Daoy (cell line): ENCODE measurements at places on chromosomes 6 and 20. TPM values are rescaled to one million over a fixed set of nuclear protein-coding genes. Genes with fewer than 3 reads are reported as not detected.

Gene CEP250
- 18.4 and 19.9 TPM in 2 replicates for total RNA-seq

Gene BLOC1S5
- 14.3 and 17.2 TPM in 2 replicates for total RNA-seq

Gene TNF
- 1.4 and 4.0 TPM in 2 replicates for total RNA-seq

Gene SGK2
- 0.06 TPM in 1 of 2 replicates, not detected in the other for total RNA-seq

Gene SS18L1
- total RNA-seq, result 10.1 and 10.3 TPM in 2 replicates

Gene TRIM15
- 0.86 TPM in 1 of 2 replicates, not detected in the other for total RNA-seq

Gene PXDC1
- total RNA-seq, result 81.8 and 103 TPM in 2 replicates

Gene EYA4
- total RNA-seq, result 14.7 and 16.3 TPM in 2 replicates

Gene ECT2L
- not detected in 2 replicates for total RNA-seq

- DNase-seq, result no peak
These were observed 484.0 kb downstream of the C6orf118 start for GRCh38 chr6:164825386-164825785.

- peak; percentile 84 for DNase-seq
These were observed 2695.0 kb upstream of the DEFB115 start for GRCh38 chr20:28562510-28562898.

DNA sequence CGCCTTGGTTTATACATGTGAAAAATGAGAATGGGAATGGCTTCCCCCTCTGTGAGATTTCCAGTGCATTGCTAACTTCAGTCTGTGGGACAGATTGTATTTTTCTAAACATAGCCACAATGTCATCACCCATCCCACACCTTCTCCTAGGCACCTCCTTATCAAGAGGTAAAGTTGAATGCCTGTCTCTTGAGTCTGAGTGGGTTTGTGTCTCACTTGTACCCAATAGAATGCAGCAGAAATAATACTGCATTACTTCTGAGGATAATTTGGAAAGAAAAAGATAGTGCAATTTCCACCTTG lies 27.9 kb downstream of the RIN2 start:
- peak; percentile 51 for DNase-seq

GRCh38 chr6:147285087-147285855 lies 81.1 kb downstream of the STXBP5 start:
- DNase-seq, result peak; percentile 12

- DNase-seq, result peak; percentile 34
These were observed 47.6 kb upstream of the PTGIS start for GRCh38 chr20:49615401-49616153.

DNA sequence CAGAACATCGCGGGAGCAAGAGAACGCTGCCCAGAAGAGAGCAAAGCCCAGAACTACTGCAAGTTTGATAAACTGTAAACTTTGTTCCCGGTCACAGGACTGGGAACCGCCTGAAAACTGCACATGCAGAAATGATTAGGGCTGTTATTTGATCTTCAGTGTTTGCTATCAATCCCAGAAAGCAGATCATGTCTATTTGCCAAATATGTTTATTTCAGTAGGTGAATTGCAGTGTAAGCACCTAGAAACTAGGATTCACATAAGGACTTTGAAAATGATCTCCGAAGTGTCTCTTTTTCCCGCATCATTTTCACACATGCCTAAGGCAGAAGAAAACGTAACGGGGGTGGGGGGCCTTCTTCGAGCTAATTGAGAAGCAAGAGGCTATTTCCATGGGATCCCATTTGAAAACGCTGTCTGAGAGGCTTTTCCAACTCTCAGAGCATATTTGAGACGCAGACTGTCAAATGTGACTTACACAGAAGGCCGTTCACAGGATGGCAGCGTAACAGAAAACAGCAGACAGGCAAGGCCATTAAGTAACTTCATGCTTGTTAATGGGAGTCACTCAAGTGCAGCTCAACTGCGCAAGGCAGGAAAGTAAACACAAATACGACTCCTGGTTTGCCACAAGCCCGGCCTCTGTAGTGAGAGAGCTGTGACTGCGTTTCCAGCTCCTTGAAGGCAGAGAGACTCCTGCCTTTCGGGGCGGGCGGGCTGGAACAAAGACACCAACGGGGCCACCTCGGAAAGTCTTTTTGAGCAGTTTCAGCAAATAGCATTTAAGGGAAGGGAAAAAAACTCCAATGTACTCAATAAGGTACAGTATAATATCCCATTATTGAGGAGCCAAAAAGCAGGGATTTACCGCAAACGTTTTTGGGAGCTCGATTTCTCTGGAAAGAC lies 144.7 kb upstream of the ZNF217 start:
- peak; percentile 89 for DNase-seq

DNA sequence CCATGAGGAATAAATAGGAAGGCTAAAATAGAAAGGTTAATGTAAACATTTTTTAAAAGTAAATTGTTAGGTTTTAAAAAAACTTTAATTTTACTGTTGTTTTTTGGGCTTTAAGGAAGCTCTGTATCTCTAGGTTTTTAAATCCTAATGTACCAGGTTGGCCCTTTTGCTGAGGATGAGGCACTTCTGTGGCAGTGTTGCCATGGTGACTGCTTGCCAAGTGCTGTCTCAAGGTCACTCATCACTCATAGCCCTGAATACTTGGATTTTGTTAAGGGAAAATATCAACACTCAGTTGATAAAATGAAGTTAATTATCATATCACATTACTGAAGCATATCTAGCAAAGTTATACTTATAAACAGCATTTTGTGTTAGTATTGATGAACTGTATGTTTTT lies 50.2 kb downstream of the NCOA3 start:
- peak; percentile 6 for DNase-seq

GRCh38 chr6:39440039-39440426 lies 117.5 kb upstream of the KCNK16 start:
- peak; percentile 58 for DNase-seq

DNA sequence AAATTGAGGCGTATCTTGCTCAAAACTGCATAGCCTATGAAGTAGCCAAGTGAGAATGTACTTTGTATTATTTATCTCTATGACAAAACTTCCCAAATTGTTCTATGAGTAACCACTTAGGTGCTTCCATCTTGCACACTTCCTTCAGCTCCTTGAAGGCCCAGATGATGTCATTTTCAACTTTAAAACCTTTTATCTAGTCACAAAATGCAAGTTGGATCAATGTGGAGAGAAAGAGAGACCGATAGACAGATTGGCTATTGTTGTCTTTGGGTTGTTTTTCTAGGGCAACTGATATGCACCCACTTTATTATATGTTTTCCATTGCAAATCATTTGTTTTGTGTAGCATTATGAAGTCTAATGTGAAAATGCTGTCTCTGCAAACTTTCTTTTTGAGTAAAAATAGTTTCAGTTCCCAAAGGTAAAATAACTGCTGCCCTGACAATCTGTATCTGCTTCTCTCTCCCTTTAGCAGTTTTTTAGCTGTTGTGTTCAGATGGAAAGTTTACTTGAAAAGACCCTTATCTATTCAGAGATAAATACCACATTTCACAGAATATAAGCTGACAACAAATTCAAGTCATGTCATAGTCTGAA lies 73.7 kb upstream of the CITED2 start:
- DNase-seq, result no peak

DNA sequence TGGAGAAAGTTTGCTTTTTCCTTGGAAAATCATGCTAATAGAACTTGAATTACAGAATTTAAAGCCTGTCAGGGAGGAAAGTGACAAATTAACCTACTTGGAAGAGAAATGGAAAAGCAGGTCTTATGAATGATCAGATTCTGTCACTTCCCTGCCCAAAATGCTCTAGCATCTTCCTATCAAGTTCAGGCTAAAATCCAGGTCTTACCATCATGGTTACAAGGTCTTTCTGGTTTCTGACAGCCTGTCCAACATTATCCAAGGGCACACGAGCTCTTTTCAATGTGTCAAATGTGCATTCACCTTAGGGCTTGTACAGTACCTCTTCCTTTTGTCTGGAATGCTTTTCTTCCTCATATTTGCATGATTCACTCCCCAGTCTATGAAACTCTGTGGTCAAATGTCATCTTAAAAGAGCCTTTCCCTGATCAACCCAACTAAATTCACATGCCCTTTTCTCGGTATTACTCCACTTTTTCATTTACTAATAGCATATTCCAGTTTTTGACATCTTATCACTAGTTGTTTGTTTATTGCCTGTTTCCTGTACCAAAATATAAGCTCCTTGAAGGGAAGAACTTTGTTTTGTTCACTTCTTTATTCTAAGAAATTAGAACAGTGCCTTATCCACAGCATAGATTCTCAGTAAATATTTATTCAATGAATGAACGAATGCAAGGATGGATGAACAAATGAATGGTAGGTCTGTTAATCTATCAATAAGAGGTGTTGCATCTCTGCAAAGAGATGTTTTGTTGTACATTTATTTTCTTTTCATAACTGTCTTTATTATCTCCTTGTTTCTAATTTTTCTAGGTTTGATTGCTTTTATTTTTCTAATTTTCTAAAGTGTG lies 139.5 kb downstream of the BCAS1 start:
- DNase-seq, result no peak

- no peak for DNase-seq
These were observed 87.9 kb downstream of the THBS2 start for GRCh38 chr6:169165561-169166300.

GRCh38 chr20:61173961-61174725 lies 77.9 kb upstream of the CDH4 start:
- DNase-seq, result no peak

GRCh38 chr20:52727740-52728456 lies 244.3 kb upstream of the TSHZ2 start:
- no peak for DNase-seq

DNA sequence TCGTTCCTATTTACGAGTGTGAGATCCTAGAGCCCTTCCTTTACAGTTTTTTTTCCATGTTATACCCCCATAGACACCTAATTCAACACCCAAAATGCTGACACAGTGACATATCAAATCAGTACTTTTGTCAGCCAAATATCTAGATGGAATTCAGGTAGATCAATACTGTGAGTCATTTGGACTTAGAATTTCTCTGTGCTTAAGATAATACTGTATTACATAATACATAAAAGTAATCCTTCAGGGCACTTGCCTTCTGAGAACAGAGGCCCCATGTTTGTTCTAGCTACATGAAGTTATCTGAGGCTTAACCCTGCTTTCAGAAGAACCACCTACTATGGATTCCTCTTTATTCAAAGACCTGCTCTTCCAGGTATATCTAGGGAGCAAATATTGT lies 623.1 kb downstream of the PHF3 start:
- DNase-seq, result no peak

DNA sequence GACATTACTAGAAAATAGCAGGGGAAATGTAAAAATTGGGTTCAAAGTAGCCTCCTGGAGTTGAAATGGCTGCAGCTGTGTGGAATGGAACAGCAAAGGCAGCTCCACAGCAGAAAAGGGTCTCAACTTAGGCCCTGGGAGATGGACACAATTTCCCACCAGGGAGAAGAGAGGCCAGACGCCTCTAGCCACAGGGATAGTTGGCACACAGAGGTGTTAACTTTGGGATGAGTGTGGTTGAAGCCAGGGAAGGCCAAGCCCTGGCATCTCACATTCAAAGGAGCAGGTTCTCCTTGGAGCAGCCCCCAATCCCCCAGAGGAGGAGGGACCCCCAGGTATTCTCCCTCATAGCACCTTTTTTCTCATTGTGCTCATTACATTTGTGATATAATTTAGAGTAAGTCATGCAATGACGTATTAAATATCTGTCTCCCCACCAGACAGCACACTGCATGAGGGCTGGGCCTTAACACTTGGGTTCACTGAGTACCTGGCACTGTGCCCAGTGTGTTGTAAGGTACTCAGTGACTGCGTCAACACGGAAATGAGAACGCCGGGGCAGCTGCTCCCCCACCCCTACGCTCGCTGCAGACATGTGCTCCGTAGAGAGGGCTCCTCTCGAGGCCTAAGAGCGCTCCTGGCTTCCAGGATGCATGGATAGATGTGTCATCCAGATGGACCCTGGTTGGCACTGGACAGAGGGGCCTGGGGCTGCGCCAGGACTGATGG lies 76.0 kb upstream of the CD93 start:
- peak; percentile 70 for DNase-seq

DNA sequence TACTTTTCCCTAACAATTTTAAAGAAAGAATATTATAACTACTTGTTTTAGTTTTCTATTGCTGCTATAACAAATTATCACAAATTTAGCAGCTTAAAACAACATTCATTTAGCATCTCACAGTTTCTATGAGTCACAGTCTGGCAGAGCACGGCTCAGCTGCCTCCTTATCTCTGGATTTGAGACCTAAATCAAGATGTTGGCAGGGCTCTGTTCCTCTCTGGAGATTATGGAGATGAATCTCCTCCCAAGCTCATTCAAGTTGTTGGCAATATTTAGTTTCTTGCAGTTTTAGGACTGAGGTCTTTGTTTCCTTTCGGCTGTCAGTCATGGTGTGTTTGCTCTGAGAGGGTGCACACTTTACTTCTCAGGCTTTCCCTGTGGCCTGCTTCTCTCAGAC lies 1065.8 kb upstream of the EYS start:
- DNase-seq, result no peak

DNA sequence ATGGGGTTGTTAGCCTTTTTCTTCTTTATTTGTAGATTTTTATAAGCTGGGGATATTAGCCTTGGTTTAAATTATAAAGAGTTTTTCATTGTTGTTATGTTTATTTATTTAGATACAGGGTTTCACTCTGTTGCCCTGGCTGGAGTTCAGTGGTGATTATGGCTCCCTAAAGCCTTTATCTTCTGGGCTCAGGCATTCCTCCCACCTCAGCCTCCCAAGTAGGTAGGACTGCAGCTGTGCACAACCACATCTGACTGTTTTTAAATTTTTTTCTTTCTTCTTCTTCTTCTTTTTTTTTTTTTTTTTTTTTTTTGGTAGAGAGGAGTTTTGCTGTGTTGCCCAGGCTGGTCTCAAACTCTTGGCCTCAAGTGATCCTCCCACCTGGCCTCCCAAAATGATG lies 80.9 kb downstream of the UBE3D start:
- DNase-seq, result no peak

GRCh38 chr20:5222919-5223634 lies 93.7 kb downstream of the PROKR2 start:
- peak; percentile 56 for DNase-seq

DNA sequence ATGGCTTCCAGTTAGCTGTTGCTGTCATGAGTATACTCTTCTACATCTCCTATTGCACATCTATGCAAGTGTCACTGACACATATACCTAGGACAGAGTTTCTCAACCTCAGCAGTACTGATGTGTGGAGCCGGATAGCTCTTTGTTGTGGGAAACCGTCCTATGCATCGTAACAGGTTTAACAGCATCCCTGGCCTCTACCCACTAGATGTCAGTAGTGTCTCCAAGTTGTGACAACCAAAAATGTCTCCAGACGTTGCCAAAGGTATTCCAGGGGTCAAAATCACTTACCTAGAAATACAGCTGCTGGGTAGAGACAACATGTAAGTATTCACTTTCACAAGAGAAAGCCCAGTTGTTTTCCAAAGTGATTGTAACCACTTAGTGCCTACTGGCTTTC lies 637.6 kb downstream of the RNF144B start:
- DNase-seq, result peak; percentile 30

GRCh38 chr6:41272591-41273240 lies 13.8 kb downstream of the TREM1 start:
- no peak for DNase-seq

DNA sequence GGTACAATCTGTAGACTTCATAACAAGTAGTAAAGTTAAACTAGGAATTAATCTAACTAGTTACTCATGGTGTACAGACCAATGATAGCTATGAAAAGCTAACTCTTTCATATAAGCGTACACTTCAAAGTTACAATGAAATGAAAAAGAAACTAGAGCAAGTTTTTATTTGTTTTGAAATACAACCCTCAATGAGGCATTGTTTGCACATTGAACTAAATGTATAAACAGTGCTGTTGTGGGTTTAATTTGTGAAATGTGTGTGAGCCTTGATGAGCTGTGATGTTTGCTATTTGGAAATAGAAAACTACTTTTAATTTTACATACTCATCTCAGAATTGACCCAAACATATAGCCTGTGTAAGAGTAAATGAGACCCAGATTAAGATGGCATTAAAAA lies 11.1 kb upstream of the EYA4 start:
- DNase-seq, result no peak
